ENCODE measurements at places on chromosomes 1 and 21. TPM values are rescaled to one million over a fixed set of nuclear protein-coding genes. Genes with fewer than 3 reads are reported as not detected.

Gene PCAT6
- polyA plus RNA-seq = 2.7 TPM

Gene GALE
- polyA plus RNA-seq = 26.9 TPM

Gene NHLH1
- 1.5 TPM for polyA plus RNA-seq

Gene SPOCD1
- 0.52 TPM for polyA plus RNA-seq

Gene ITPKB
- 25.1 TPM for polyA plus RNA-seq

Gene MAP10
- 2.9 TPM for polyA plus RNA-seq

Gene TMEM54
- 5.7 TPM for polyA plus RNA-seq

Gene TTC34
- 0.31 TPM for polyA plus RNA-seq

Gene PCSK9
- polyA plus RNA-seq = 9.1 TPM

Gene TMCC2
- polyA plus RNA-seq = 11.8 TPM

Gene SEMA4A
- polyA plus RNA-seq = 4.8 TPM

Gene RGS18
- polyA plus RNA-seq = 1.1 TPM

Gene C1orf210
- not detected for polyA plus RNA-seq

Gene GPR37L1
- 0.04 TPM for polyA plus RNA-seq

Gene PADI4
- polyA plus RNA-seq = 0.57 TPM

Gene PADI1
- polyA plus RNA-seq = 0.31 TPM

Gene SPRR2G
- not detected for polyA plus RNA-seq

Gene OR6N1
- polyA plus RNA-seq = not detected

Gene SELP
- 0.76 TPM for polyA plus RNA-seq

Gene PDE9A
- polyA plus RNA-seq = 7.5 TPM

Gene S100A7
- polyA plus RNA-seq = not detected

Gene MYCL
- polyA plus RNA-seq = 2.6 TPM

Gene DLGAP3
- polyA plus RNA-seq = 0.45 TPM

Gene NTMT2
- polyA plus RNA-seq = 10.6 TPM

Gene TNFRSF25
- polyA plus RNA-seq = 14.7 TPM

Gene KLHL17
- 6.0 TPM for polyA plus RNA-seq

Gene ADAMTS5
- polyA plus RNA-seq = 14.9 TPM

Gene LCA5L
- 1.8 TPM for polyA plus RNA-seq

Gene PEX10
- polyA plus RNA-seq = 22.9 TPM

Gene DMRTB1
- not detected for polyA plus RNA-seq

Gene CEP170
- polyA plus RNA-seq = 46.9 TPM

Gene TSACC
- polyA plus RNA-seq = 1.0 TPM

Gene DCST1
- not detected for polyA plus RNA-seq

Gene TSPAN2
- polyA plus RNA-seq = 9.4 TPM

Gene FNDC10
- polyA plus RNA-seq = 3.0 TPM

Gene RCSD1
- 60.8 TPM for polyA plus RNA-seq

Gene LAMTOR5
- polyA plus RNA-seq = 90.9 TPM

Gene OVAAL
- polyA plus RNA-seq = not detected

Gene ERICH3
- polyA plus RNA-seq = 0.08 TPM

Gene LRRC42
- polyA plus RNA-seq = 20.2 TPM

Gene HSF2BP
- polyA plus RNA-seq = 0.89 TPM

Gene KANK4
- polyA plus RNA-seq = 9.1 TPM
